CD4-positive, alpha-beta memory T cell (primary cell): ENCODE measurements at places on chromosomes 7 and 10.

- DNase-seq: no peak
- H3K27ac ChIP-seq: no peak overlapping the region
- H3K4me1 ChIP-seq: no peaks in the 10 kb centered on the region
- H3K36me3 ChIP-seq: no peaks in the 10 kb centered on the region
Observed at GRCh38 chr10:3676564-3676963, 108.4 kb downstream of the KLF6 start.

- no peak overlapping the region for H3K27ac ChIP-seq
- no peaks in the 10 kb centered on the region for H3K27me3 ChIP-seq
- H3K4me3 ChIP-seq: no peak overlapping the region
- H3K4me1 ChIP-seq: no peaks in the 10 kb centered on the region
Observed at GRCh38 chr7:37081436-37081835, 357.1 kb upstream of the AOAH start.

- H3K36me3 ChIP-seq: no peaks in the 10 kb centered on the region
- no peak overlapping the region for H3K4me3 ChIP-seq
- H3K4me1 ChIP-seq: no peaks in the 10 kb centered on the region
Observed at GRCh38 chr10:118495499-118495898, 99.9 kb downstream of the PRLHR start.

DNA sequence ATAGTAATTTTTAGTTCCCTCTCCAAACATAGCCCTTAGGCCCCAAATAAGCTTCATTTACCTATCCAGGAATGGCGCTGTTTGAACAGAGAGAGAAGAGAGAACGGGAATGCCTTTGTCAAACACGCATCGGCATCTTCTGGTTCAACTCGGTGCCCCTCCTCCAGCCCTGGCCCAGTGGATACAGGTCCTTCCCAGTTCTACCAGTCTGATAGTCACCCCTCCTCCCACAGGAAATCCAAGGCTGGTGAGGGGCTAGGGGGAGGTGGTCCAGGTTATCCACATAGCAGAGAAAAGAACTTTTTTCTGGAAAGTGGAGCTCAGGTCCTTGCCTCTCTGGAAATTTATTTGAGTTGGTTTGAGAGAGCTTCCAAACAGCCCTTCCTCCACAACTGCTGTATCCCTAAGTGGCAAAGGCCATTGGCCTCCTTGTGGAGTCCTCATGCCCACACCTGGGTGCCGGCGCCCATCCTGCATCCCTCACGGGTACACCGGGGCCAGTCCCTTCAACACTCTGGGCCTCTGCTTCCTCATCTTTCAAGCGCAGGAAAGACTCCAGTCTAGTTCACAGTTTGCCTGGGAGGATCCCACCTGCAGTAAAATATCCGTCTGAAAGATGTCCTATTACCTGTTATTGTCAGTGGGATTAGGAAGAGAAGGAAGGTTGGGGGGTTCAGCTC is 287.4 kb downstream of the CELF2 start:
- peaks cover 5% of the 10 kb centered on the region for H3K4me1 ChIP-seq
- no peak overlapping the region for H3K4me3 ChIP-seq
- DNase-seq: no peak
- no peak overlapping the region for H3K27ac ChIP-seq
- H3K36me3 ChIP-seq: peaks cover 85% of the 10 kb centered on the region

- no peaks in the 10 kb centered on the region for H3K36me3 ChIP-seq
- H3K4me3 ChIP-seq: no peak overlapping the region
- H3K27me3 ChIP-seq: peaks cover 12% of the 10 kb centered on the region
- H3K4me1 ChIP-seq: peaks cover 13% of the 10 kb centered on the region
Observed at GRCh38 chr10:42755556-42756093, 27.0 kb upstream of the BMS1 start.

DNA sequence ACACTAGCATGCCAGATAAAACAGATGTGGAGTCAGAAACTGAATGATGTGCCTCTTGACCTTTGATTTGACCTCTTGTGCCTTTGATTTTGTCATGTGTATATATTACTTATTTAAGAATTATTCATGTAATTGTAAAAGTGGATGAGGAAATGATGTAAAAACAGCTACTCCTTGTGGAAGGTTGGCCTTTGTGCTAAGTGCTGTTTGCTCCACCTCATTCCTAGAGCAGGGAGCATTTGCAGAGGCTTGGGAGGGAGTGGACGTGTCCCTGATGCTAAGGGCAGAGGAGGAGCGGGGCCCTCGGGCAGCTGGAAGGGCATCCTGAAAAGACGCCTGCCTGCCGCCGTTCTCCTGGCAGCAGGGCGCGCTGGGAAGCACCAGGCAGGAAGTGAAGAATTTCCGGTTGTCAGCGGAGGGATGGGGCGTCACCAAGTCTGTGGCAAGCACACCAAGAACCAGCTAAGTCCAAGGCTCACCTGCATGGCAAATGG is 197.6 kb upstream of the ZNF32 start:
- H3K4me1 ChIP-seq: peaks cover 15% of the 10 kb centered on the region
- peak overlapping the region; percentile 47 for H3K4me3 ChIP-seq
- no peaks in the 10 kb centered on the region for H3K36me3 ChIP-seq
- peak overlapping the region; percentile 30 for H3K27ac ChIP-seq

GRCh38 chr10:121478556-121478955 is 119.7 kb downstream of the FGFR2 start:
- no peak for DNase-seq
- H3K36me3 ChIP-seq: no peaks in the 10 kb centered on the region
- H3K4me1 ChIP-seq: no peaks in the 10 kb centered on the region
- no peak overlapping the region for H3K27ac ChIP-seq
- H3K27me3 ChIP-seq: no peaks in the 10 kb centered on the region

DNA sequence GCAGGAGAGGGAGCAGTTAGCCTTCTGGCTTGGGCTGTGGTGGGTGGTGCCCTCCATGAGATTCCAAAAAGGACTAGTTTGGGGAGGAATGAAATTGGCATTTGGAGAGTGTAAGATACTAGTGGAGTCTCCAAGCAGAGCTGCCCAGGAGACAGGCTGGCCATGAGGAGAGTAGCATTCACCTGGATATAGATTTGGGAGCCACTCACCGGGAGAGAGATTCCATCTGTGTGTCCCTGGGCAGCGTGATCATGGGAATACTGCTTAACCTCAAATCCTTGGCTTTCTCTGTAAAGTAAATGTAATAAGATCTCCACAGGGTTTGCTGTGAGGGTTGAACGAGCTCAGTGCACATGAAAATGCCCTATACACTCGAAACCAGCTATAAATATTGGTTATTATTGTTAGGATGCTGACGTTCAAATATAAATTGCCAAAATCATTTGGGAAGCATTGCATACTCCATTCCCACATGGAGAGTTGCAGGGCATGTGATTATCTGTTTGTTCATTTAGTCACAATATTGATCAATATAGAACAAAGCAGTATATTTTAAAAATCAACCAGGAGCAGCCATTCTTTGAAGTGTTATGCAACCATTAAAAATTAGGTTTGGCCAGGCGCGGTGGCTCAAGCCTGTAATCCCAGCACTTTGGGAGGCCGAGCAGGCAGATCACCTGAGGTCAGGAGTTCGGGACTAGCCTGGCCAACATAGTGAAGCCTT is 143.7 kb downstream of the CUX1 start:
- H3K27ac ChIP-seq: no peak overlapping the region
- no peaks in the 10 kb centered on the region for H3K27me3 ChIP-seq
- H3K36me3 ChIP-seq: no peaks in the 10 kb centered on the region
- no peaks in the 10 kb centered on the region for H3K4me1 ChIP-seq
- DNase-seq: no peak

DNA sequence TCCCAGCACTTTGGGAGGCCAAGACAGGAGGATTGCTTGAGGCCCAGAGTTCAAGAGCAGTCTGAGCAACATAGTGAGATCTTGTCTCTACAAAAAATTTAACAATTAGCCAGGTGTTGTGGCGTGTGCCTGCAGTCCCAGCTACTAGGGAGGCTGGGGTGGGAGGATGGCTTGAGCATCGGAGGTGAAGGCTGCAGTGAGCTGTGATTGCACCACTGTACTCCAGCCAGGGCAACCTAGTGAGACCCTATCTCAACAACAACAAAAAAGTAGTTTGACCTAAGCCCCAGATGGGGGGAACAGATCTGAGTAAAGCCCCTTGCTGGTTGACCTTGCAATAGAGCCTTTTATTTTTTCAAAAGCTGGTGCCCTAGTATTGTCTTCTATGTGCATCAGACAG is 15.6 kb upstream of the CCSER2 start:
- DNase-seq: no peak
- H3K4me3 ChIP-seq: no peak overlapping the region
- H3K4me1 ChIP-seq: peaks cover 20% of the 10 kb centered on the region

DNA sequence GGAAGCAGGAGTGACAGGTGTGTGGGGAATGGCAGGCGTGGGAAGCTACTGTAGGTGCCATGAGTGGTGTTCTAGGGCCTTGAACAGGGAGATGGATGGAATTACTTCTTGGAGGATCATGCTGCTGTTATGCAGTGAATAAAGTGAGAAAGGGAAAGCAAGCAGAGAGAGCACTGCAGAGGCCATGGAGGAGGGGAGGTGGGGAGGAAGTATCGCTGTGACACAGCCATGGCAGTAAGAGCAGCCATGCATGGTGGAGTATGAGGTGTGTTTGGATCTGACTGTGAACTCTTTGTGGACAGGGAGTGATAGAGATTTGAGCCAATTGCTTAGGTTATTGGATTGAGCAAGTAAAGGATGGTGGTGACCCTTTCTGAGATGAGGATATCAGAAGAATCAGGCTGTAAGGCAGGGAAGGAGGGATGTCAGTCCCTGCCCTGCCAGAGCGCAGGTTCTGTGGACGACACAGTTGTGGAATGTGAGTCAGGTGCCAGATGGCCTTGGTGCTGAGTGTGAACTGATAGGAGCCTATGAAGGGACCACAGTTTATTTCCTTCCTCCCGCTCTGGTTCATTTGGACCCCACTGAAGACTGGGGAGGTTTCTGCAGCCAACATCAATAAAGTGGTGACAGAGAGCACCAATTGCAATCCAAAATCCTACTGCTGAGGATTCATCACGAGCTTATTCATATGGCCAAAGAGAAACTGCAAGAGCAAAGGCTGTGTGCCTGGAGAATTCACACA is 105.5 kb upstream of the TMEM72 start:
- no peaks in the 10 kb centered on the region for H3K36me3 ChIP-seq
- no peak overlapping the region for H3K27ac ChIP-seq
- no peak overlapping the region for H3K4me3 ChIP-seq
- no peak for DNase-seq

GRCh38 chr10:99531026-99531695 is 1.6 kb upstream of the NKX2-3 start:
- no peak for DNase-seq
- H3K4me3 ChIP-seq: no peak overlapping the region
- H3K27ac ChIP-seq: no peak overlapping the region
- H3K4me1 ChIP-seq: peaks cover 23% of the 10 kb centered on the region
- H3K36me3 ChIP-seq: no peaks in the 10 kb centered on the region

DNA sequence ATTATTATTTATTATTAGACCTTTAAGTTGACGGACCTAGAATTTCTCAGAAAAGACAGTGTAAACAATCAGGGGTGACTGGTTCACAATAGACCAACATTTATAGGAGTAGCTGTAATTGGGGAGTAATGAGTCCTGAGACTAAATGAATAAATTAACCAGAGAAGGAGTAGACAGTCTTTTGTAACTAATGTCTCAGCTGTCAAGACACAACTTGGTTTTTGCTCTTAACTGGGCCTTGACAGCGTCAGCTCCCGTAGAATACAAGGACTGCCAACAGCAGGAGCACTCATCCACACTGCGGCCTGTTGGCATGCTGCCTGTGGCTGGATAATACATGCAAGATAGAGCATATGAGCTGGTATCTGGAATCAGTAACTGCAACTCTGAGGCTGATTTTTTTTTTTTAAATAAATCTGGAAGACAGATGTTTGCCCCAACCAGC is 123.9 kb downstream of the CACNA2D1 start:
- no peak overlapping the region for H3K27ac ChIP-seq
- DNase-seq: no peak
- no peaks in the 10 kb centered on the region for H3K27me3 ChIP-seq
- no peaks in the 10 kb centered on the region for H3K36me3 ChIP-seq

DNA sequence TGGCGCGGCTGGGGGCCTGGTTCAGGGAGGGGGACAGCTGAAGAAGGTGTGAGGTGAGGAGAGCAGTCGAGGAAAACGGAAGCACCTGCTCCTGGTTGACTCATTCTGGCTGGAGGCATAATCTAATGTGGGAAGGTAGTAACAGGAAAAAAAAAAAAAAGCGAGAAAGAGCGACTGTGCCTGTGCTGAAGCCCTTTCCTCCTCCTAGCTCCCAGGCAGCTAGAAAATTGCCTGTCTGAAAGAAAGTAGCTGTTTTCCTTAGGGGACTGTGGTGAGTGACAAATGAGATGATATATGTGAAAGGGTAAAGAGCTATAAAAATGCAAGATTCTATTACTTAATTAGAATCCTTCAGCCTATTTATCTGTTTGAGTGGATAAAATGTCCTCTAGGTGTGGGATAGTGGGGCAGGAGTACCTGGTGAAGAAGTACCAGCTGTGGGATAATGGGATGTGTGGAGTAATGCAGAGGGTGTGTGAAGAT is 4.9 kb upstream of the MEST start:
- H3K4me3 ChIP-seq: peak overlapping the region; percentile 24

- no peaks in the 10 kb centered on the region for H3K27me3 ChIP-seq
- no peak overlapping the region for H3K27ac ChIP-seq
- no peak for DNase-seq
Observed at GRCh38 chr10:61653699-61654098, 9.0 kb upstream of the CABCOCO1 start.

DNA sequence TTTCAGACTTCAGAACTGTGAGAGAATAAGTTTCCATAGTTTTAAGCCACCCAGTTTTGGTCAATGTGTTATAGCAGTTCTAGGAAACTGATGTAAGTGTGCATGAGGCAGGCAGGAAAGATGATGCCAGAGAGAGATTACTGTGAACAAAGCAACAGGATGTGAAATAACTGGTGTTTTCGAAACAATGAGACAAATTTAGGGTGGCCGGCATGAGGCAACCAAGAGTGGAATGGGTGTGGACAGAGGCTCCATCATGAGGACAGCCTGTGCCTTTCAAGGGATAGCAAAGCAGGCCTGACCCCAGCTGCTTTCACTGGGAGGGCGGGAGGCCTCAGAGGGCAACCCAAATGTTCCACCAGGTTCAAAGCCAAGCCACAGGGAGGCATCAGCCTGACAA is 67.3 kb upstream of the UCN3 start:
- H3K27me3 ChIP-seq: no peaks in the 10 kb centered on the region
- peak; percentile 24 for DNase-seq
- no peaks in the 10 kb centered on the region for H3K36me3 ChIP-seq
- peak overlapping the region; percentile 28 for H3K27ac ChIP-seq

DNA sequence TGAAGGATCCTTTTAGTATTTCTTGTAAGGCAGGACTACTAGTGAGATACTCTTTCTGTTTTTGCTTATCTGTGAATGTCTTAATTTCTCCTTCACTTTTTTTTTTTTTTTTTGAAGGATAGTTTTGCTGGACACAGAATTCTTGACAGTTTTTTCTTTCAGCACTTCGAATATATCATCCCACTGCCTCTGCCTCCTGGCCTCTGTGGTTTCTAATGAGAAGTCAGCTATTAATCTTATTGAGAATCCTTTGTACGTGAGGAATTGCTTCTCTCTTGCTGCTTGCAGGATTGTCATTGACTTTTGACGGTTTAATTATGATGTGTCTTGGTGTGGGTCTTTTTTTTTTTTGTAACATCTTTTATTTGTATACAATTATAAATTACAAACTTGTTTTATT is 12.6 kb upstream of the WAC start:
- H3K36me3 ChIP-seq: no peaks in the 10 kb centered on the region
- no peak overlapping the region for H3K27ac ChIP-seq
- no peak overlapping the region for H3K4me3 ChIP-seq
- no peaks in the 10 kb centered on the region for H3K27me3 ChIP-seq
- DNase-seq: no peak
- no peaks in the 10 kb centered on the region for H3K4me1 ChIP-seq
